ENCODE measurements at places on chromosomes 7 and 10. TPM values are rescaled to one million over a fixed set of nuclear protein-coding genes. Genes with fewer than 3 reads are reported as not detected.

DNA sequence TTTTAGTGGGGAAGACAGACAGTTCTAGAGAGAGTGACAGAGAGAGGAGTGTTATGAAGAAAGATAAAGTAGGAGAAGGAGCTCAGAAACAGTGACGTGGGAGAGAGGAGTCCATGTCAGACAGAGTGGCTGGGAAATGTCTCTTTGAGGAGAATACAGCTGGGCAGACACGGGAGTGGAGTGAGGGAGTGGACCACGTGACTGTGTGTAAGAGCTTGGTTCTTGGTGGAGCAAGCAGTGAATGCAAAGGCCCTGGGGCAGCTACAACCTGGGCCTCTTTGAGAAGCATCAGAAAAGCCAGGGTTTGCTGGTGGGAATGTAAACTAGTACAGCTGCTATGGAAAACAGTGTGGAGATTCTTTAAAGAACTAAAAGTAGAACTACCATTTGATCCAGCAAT, 11.9 kb upstream of the PLEKHS1 start:
- DNase-seq = no peak

GRCh38 chr10:124592101-124592500, 130.5 kb downstream of the LHPP start:
- DNase-seq = no peak

The AGBL3 gene
- total RNA-seq = 0.44 TPM

- DNase-seq = no peak
Observed at GRCh38 chr10:34433241-34434076, 381.6 kb downstream of the PARD3 start.

Data from lung microvascular endothelial cell (primary cell).